Activated CD8-positive, alpha-beta memory T cell treated with anti-CD3 and anti-CD28 coated beads for 48 hours (primary cell): ENCODE measurements at places on chromosomes 11 and 22.

GRCh38 chr11:78666675-78667160 is 92.1 kb upstream of the NARS2 start:
- DNase-seq: no peak

DNA sequence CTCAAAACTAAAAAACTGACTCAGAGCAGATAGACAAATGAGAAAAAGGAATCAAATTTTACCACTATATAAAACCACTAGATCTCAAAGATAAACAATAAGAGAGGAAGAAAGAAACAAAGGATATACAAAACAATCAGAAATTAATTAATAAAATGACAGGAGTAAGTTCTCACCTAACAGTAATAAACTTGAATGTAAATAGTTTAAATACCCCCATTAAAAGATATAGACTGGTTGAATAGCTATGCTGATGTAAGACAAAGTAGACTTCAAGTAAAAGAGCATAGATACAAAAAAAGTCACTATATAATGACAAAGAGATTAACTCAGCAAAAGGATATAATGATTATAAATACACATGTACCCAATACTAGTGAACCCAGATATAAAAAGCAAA is 72.3 kb upstream of the GNAZ start:
- no peak for DNase-seq

- no peak for DNase-seq
Measured at GRCh38 chr22:47090591-47091245, 328.3 kb downstream of the TBC1D22A start.

GRCh38 chr22:47335460-47335859 is 573.0 kb downstream of the TBC1D22A start:
- no peak for DNase-seq

GRCh38 chr22:30562366-30562765 is 12.1 kb downstream of the GAL3ST1 start:
- no peak for DNase-seq

GRCh38 chr11:18065572-18065971 is 19.5 kb upstream of the TPH1 start:
- DNase-seq: no peak

- no peak for DNase-seq
Measured at GRCh38 chr11:57457643-57458023, 2.7 kb upstream of the RTN4RL2 start.

- DNase-seq: no peak
Measured at GRCh38 chr22:42365111-42365865, 66.9 kb downstream of the NFAM1 start.

- no peak for DNase-seq
Measured at GRCh38 chr22:29598684-29599020, 4.8 kb upstream of the NF2 start.

GRCh38 chr11:23315286-23315685 is 455.0 kb upstream of the CCDC179 start:
- DNase-seq: no peak

DNA sequence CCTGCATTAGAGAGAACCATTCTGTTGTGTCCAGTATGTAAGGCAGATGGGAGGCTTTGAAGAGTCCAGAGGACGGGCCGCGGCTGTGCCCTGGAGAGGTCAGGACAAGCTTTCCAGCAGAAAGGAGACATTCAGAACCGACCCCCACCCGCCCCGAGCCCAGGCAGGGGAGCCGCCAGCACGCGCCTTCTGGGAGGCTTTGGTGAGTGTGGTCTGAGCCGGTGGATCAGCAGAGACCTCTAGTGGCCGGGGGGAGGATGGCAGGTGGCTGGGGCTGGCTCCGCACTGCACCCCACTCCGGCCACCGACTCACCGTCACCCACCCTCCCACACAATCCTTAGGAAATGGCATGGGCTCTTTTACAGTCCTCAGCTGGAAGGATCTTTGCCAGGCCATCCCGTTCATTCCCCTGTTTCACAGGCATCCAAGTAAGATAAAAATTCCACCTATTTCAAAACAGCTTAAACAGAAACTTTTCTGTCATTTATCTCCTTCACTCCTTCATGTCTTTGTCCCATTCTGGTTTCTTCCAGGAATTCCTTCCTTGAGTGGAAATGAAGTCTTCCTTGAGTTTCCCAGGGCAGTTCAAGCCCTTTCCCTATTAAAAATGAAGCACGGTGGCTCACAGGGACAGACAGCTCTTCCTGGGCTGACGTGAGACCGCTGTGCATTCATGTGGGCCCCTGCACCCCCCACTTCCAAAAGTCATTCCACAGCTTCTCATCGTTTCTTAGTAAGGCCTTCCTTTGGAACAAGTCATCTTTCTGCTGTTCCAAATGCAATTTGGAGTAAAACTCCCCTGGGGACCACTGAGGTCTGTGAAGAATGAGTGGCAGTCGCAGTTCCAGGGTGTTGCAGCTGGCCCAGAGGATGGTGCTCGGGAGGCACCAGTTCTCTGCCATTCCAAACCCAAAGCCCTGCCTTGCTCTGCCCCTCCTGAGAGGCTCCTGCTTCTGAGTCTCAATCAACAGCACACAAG is 91.0 kb downstream of the FEZ1 start:
- DNase-seq: peak; percentile 59

GRCh38 chr11:15605094-15605493 is 490.4 kb downstream of the INSC start:
- DNase-seq: no peak

DNA sequence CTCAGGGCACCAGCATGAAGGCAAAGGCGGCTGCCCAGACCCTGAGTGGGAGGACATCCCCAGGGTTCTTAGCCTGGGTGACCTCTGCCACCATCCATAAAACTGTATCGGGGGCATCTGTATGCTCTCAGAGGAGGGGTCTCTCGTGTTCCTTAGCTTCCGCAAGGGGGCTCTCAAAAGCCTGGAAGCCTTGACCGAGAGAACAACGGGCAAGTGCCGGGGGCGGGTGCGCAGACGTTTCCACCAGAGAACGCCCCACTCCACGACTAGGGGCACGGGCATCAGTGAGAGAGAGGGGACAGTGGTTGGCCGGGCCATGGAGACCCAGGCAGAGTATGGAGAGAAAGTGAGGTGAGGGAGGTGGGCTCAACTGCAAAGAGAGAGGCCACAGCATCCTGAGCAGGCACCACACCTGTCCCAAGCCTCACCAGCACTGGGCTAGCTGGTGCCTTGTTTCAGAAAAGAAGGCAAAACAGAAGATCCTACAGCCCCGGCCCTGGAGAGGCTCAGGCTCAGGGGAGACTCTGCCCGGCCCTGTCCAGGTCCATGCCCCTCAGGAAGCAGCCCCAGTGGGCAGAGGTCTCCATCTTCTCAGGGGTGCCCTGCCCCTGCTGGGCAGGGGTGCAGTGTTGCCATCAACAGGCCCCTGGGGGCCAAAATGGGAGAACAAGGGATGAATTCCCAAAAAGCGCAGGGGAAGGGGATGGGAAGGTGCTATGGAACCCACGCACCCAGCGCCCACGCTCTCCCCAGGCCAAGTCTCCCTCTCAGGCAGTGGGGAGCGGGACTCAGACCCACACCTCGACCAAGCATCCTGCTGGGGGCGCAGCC is 5.9 kb downstream of the TSPAN32 start:
- no peak for DNase-seq

DNA sequence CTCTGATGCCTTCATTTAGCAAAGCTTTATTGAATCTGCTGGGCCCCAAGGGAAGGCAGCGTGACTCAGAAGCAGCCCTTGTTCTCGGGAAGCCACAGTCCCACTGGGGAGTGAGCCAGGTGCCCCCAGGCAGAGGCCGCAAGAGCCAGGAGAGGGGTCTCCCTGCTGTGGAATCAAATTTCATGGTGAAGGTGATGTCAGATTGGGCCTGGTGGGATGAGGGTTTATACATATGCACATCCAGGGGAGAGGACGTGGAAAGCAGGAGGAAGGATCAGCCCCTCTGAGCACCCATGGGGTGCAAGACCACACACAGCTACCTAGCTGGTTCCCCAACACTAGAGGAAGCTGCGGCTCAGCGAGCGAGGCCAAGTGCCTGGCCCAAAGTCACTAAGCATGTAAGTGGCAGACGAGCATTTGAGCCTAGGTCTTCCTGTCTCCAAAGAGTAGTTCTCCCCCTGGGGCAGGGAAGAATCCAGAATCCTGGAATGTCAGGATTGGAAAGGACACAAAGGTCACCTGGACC is 2.0 kb downstream of the SYNGR1 start:
- DNase-seq: no peak

GRCh38 chr11:121968638-121969037 is 147.4 kb downstream of the BLID start:
- DNase-seq: no peak

DNA sequence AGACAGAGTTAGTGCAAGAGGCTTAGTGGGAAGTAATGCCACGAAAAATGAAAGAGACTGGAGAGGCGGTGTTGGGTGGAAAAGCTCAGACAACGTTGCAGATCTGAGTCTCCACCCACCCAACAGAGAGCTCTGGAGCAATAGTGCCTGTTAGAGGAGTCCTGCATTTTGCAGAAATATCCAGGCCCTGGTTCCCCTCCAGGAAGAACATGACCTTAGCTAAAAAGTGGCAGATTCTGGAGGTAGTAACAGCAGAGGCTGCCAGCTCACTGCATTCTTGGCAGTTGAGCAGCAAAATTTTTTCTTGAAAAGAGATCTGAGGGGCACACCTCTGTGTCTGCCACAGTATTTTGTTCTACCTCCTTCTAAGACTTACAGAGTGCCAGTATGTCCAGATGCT is 27.7 kb upstream of the BIRC3 start:
- DNase-seq: no peak

GRCh38 chr11:119416606-119417580 is 6.1 kb downstream of the THY1 start:
- DNase-seq: no peak

DNA sequence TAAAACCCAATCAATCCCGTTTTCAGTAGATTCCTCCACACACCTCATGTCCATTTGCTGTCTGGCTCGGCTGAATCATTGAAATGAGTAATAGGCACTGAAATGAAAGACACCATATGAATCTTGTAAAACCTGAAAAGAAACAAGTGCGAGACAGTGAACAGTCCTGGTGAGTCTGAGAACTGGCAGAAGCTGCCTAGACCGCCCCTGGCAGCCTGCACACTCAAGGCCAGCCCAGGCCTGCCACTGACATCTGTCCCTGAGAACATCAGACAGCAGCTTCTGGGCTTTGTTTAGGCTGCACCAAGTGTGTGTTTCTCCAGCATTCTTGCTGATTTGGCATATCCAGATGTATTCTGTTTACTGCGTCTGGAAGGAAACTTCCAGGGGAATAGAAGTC is 44.8 kb downstream of the ENDOD1 start:
- no peak for DNase-seq

DNA sequence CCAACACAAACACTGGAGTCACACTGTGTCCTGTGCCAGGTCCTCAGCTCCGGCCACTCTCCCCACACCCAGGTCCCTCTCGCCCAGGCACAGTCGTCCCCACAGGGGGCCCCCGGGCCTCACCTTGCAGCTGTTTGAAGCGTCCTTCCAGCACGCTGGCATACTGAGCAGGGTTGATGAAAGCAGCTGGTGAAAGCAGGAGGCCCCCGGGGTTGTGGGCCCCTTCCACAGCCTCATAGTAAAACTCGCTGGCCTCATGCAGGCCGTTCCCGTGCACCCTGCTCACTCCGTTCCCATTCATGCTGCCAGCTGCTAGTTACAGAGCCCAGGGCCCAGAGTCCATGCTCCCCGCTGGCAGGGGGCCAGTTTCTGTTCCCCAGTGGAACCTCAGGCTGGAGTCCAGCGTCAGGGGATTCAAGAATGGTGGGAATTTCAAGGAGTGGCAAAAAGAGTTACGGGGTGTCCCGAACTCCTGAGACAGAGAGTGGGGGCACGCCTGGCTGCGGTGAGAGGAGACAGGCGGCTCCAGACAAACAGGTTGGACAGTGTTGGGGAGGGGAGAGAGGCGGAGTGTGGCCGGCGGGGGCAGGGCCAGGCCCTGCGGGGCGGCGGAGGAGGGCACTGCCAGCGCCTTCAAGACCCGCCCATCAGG is 10.6 kb downstream of the SPTBN2 start:
- DNase-seq: no peak

GRCh38 chr11:58788355-58789023 is 56.0 kb downstream of the GLYATL2 start:
- peak; percentile 0 for DNase-seq

- DNase-seq: no peak
Measured at GRCh38 chr22:28977060-28977459, 84.6 kb downstream of the C22orf31 start.

GRCh38 chr22:29391546-29391945 is 3.2 kb upstream of the AP1B1 start:
- DNase-seq: no peak

GRCh38 chr11:74686792-74687191 is 44.4 kb downstream of the CHRDL2 start:
- no peak for DNase-seq

DNA sequence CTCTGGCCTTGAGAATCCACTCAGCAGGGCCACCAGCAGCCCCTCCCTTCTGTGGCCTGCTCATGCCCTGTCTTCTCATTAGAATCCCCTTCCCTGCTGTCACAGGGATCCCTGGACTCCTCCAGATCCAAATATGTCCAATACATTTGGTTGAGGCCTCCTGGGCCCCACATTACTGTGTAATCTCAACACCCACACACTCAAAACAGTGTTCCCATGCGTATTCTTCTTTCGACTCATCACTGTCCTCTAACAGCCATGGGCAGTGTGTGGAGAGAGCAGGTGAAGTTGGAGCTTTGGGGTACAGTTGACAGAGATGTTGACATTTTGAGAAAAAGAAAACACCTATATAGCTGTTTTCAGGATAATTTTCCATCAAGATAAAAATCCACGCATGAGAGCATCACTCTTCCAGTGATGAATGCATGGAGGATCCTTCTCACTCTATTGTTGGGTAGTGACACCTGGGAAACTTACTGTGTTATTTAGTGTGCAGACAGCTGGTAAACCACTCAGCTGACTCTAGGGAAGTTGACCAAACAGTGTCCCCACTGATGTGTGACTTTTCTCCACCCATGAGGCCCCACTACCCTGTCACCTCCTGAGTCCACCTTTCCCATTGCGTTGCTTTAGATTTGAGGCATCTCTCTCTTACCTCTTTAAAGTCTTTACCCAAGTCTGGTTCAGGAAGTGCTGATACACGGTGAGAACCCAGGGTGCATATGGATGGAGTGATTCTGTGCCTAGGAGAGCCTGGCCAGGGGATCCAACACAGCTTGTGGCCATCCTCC is 28.7 kb upstream of the VPREB1 start:
- DNase-seq: no peak

GRCh38 chr11:128399251-128400121 is 187.9 kb downstream of the ETS1 start:
- DNase-seq: no peak

GRCh38 chr11:31895926-31896325 is 84.8 kb upstream of the PAX6 start:
- no peak for DNase-seq

- DNase-seq: no peak
Measured at GRCh38 chr11:59403546-59403945, 22.7 kb downstream of the OR5A2 start.

DNA sequence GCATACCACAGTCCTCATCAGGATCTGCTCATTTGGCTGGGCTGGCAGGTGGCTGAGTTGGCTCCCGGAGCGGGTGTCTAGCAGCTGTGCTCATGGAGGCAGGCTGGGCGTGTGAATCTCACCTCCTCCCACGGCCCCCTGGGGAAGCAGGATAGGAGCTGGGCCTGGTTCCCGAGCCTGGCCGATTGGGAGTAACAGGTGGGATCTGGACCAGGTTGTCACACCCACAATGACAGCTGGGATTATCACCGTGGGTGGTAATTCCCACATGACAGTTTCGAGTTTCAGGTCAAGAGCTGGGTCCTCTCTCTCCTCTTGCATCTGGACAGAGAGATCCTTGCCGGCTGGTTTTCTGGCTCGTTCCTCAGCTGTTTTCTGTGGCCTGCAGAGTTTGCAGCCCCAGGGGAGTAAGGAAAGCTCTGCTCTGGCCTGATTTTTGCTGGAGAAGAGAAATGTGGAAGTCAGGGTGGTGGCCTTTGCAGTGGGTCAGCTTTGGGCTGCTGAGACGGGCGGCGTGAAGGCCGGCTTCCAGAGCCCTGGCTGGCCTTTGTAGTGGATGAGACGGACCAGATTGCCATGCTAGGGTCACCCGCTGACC is 57.0 kb downstream of the BCR start:
- no peak for DNase-seq
